PC-3 (cell line): ENCODE measurements at places on chromosomes 2 and 18.

GRCh38 chr2:88451811-88452564 is 505 bp downstream of the FOXI3 start:
- no peak for DNase-seq

GRCh38 chr2:30373881-30374302 is 73.2 kb upstream of the LCLAT1 start:
- DNase-seq: peak; percentile 86

- no peak for DNase-seq
Observed at GRCh38 chr2:203637471-203638167, 68.8 kb upstream of the CD28 start.

DNA sequence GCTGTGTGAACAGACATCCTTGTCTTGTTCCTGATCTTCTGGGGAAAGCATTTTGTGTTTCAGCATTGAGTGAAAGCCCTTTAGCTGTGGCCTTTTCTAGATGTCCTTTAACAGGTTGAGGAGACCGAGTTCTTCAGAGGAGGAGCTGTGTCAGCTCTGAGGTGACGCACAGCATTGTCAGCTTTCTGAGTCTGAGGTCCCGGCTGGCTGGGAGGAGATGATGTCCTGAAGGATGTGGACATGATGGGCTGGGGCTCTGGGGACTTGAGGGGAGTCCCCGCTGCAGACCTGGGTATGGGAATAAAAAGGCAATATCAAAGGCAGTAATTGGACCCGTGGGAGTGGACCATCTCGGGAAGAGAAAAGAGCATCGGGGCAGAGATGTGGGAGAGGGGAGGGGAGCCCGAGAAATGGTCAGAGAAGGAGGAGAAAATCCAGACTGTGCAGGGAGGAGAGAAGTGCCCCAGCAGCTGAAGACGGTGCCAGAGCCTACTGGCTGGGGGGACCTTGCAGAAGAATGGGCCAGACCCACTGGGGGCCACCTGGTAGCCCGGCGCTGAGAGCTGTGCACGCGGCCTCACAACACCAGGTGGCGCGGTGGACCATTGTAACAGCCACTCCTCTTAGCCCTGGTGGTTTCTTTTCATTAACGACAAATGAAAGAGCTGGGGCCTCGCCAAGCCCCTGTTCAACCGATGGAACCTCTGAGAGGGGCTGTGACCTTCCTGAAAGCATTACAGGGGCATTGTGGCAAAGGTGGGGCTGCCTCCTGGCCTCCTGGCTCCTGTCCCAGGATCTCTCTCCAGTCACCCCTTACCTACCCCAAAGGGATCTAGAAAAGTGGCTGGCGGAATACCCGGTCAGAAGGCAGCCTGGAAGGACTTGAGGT is 61.6 kb downstream of the ST3GAL5 start:
- DNase-seq: peak; percentile 73

DNA sequence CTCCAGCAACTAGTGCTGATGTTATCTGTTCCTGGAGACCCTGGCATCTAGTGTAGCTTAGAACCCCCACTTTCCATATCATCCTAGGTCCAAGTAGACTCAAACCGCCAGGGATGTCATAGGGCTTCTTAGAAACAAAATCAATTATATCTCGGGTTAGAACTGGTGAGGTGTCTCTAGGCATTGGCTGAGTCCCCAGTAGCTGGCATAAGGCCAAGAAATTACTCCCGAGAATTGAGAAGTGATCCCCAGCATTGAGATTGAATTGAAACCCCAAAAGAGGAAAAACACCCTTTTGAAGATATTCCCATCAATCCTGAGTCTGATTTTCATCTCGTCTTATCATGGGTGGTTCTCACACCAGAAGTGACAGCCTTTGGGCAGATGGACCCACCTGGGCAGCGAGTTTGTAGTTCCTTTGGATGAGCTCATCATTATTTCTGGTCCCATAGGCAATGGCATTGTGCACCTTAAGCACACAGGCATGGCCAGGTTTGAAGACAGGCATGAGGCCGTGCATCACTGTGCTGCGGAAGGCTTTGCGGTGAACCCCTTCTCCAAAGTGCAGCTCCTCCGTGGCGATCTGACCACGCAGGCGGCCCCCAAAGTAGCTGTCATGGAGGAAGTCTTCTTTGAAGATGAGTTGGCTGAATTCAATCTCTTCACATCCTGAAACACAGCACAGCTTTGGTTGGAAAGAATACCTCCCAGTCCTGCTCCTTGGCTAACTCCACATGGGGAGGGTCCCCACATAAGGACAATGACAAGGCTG is 112.2 kb downstream of the ALPK2 start:
- DNase-seq: no peak

DNA sequence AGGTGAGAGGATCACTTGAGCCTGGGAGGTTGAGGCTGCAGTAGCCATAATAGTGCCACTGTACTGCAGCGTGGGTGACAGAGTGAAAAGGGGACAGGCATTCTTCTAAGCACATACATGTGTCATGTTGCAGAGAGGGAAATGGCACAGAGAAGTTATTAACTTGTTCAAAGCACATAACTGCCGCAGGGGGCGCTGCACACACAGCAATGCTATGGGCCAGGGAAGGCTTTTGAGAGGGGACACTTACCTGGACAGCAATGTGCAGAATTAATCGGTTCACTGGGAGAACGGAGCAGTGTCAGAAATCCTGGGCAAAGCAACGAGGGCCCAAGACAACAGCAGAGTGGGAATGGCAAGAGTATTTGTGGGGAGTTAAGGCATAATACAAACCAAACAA is 2.4 kb downstream of the SCYGR8 start:
- DNase-seq: peak; percentile 37

DNA sequence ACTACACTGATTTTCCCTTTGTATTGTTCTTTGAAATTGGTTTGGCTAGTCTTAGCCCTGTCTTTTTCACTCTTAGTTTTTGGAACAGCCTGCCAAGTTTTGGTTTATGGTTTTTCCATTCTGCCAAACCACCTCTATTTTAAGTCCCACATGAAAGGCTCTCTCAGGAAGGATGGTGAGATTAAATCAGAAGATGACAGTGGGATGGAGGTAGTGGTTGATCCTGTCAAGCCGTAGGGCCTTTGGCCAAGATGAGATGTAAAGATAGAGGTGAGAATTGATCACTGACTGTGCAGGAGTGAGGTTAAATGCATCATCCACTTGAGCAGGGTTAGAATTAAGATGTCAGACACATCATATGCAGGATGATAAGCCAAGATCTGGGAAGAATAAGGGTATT is 948.5 kb downstream of the SLC4A3 start:
- peak; percentile 58 for DNase-seq

DNA sequence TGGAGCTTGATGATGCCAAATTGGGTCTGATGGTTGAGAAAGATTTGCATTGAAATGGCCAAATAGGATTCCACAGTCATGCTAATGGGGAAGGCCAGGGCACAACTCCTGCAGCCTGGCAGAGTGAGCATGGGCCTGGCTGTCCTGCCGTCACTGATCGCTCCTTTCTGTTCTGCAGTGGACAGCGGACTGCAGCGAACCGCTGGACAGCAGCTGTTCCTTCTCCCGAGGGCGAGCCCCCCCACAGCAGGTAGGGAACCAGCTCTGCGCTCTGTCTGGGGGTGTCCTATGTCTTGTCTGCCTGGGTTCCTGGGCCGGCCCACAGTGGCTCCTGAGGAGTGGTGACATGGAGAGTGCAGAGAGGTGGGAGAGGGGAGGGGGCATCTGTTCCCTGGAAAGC is 97.6 kb downstream of the CTIF start:
- DNase-seq: no peak

GRCh38 chr2:20106746-20107145 is 55.3 kb upstream of the LAPTM4A start:
- peak; percentile 71 for DNase-seq
